Kasumi-1 (cell line): ENCODE measurements at places on chromosomes 13 and 19.

- peak; percentile 100 for DNase-seq
Measured at GRCh38 chr19:38849860-38850435, at the start of gene HNRNPL. Gene HNRNPL (minus strand): TSS chr19:38849986. CDS start chr19:38849966, 20 bp downstream.

DNA sequence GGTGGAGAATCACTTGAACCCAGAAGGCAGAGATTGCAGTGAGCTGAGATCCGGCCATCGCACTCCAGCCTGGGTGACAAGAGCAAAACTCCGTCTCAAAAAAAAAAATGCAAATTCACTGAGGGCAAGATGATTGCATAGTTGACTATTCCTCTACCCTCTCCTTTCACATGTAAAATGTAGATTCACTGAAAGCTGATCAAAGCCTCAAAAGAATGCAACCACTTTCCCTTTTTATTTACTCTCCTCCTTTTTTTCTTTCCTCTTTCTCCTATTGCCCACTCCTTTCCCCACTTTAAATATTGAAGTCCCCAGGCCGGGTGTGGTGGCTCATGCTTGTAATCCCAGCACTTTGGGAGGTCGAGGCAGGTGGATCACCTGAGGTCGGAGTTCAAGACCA lies 6.3 kb downstream of the TEX101 start:
- DNase-seq = no peak

DNA sequence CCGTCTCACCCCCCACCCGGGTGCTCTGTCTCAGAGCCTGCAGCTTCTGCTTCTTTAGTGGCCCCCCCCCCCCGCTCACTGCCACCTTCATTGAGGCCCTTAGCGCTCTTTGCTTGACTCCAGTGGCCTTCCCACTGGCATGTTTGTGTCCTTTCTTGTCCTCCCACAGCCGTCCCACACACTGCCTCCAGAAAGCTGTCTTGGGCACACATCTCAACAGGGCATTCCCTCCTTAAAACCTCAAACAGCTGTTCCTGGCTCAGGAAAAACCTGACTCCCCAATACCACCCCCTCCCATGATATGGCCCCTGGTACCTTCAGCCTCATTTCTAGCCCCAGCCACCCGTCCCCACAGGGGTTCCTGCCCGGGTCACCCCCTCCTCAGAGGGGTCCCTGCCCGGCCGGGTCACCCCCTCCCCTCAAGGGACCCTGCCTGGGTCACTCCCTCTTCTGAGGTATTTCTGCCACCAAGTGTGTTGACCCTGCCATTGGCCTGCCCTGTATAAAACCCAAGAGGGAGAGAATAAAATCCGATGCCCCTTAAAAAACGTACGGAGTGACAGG lies 8.9 kb downstream of the B3GLCT start:
- DNase-seq = no peak

GRCh38 chr13:107715496-107715895 lies 499.8 kb downstream of the LIG4 start:
- no peak for DNase-seq

DNA sequence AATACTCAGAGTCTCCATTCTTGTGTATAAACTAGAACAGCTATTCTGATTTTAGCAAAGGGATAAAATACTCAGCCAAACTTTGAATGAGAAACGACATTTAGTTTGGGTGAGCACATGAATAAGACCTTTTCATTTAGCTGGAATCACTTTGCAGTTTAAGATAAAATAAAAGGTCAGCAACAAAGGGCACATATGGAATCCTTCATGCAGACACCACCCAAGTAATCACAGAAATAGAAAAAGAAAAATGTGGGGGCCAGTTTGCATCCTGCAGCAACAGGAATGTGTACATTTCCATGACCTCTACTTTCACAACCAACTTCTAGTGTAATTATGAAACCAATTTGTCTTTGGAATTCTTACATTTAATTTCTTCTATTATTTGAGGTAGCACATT lies 1637.4 kb downstream of the PCDH9 start:
- no peak for DNase-seq
